ENCODE measurements at places on chromosomes 7 and 10.

DNA sequence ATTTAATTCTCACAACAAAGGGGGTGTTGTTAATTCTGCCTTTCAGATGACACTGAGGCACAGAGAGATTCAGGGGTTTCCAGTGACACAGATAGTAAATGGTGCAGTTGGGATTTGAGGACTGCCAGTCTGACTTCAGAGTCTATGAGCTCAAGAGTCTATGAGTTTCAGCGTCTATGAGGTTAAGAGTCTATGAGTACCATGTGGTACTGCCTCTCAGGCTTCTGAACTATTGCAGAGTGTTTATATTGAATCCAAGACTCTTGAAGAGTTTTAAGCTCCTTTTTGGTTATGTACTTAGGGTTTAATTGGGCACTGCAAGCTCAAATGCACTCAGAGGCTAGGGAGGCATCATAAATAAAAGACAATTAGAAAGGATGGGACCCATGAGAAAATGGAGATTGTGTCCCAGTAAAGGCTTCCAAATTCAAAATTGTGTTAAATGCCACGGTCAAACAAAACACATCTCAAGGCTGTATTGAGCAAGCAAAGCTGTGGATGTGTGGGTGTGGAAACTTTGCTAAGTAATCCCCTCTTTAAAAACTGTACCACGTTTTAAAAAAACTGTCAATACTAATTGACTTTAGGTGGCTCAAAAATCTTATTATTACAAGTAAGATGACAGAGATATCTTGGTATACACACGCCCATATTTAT is 123.9 kb upstream of the FAM171A1 start:
- DNase-seq = no peak

DNA sequence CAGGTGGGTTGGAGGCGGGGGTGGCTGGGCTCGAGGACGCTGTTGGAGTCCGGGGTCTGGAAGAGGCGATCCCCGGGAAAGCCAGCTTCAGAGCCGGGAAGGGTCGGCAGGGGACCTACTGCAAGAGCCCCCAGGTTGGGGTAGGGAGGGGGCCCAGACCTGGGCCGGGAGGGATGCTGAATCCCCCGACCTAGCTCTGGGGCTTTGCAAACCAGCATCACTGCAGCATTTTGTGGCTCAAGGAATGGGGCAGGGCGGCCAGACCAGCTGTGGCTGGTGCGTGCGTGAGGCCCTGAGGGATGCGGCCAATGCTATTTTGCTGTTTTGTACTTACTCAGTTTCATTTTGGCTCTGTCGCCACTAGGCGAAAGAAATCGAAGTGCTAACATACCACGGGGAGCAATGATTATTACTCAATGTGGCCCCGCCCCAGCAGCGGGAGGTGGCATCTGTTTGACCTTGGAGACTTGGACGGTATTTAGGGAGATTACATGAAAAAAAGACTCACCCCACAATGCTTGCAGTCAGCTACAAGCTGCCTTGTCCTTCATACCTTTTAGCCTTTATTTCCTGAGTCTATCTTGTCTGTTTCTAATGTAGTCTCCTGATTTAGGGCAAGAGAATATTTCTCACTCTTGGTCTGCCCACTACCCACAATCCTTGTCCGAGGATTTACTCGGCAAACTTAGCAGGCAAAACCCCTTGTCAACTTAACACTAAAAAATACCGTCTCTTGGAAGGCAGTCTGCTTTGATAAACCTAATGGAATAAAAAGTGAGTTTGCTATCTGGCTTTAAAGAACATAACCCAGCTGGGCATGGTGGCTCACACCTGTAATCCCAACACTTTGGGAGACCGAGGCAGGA is 16.2 kb downstream of the HSPB1 start:
- no peak for DNase-seq

GRCh38 chr7:55046582-55047342 is 27.9 kb downstream of the EGFR start:
- no peak for DNase-seq

DNA sequence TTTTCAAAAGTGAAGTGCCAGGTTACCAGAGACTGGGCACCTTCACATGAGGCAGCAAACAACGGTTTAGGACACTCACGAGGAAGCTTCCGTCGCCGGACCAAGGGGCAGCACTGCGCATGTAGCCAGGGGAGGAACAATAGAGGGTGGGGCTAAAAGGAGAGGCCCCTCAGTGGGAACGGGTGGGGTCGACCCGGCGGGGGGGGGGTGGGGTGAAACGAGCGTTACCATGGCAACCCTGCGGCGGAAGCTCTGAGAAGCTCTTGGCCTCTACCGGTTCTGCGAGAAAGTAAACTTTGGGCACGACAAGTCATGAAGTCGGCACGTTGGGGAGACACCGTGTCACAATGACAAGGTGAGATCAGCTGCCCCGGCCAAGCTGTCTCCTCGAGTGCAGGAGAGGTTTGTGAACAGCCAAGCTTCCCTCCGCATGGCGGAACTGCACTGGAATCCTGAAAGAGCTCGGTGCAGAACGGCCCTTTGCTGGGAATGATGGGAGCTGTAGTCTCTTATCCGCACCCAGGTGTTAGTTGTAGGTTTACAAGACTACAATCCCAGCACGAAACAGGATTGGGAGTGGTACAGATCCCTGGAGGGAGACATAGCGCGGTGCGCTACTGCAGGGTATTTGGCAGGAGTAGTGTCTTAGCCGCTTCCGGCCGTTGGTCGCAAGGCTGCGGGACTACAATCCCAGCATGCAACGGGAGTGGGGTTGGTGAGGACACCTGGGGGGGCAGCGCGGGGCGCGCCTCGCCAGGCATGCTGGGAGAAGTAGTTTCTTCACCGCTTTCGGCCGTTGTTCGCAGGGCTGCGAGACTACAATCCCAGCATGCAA is 72.8 kb upstream of the ZNF722 start:
- DNase-seq = peak; percentile 81

- DNase-seq = peak; percentile 49
Measured at GRCh38 chr7:2886900-2887299, 42.8 kb upstream of the GNA12 start.

GRCh38 chr7:44921607-44922350 is 36.4 kb upstream of the PURB start:
- DNase-seq = peak; percentile 46

DNA sequence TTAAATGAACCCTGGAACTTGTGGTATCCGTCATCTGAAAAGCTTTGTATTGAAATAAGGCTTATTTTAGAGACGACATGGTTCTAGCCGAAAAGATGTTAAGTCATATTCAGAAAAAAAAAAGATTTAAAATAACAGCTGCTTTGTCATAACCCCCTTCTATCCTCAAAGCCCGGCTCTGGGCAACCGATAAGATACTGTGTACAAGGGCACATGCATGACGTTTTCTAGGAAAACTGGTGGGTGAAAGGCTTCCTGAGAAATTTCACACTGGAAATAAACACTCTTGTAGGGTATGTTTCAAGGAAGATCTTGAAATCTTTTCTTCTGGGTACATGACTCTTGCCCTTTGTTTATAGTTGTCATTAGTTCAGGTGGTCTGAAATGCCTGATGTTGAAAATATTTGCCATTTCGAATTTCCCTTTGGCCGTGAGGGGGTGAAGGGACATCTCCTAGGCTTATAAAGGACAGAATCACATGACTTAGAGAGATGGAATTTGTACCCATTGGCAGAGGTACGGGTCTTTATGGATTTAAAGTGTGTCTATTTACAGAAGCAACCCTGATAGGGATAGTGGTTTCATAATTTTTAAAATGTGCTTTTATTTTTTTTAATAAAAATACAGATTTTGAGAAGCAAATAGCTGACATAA is 232.5 kb downstream of the PTEN start:
- DNase-seq = no peak
